ENCODE measurements at places on chromosomes 3 and 15.

GRCh38 chr3:59444294-59444671 is 394.5 kb upstream of the CFAP20DC start:
- peak; percentile 45 for DNase-seq

- no peak for DNase-seq
These were observed 22.1 kb upstream of the SYNM start for GRCh38 chr15:99082798-99083197.

- DNase-seq, result peak; percentile 86
These were observed 21.7 kb downstream of the SH3BP5 start for GRCh38 chr3:15310491-15311370.

GRCh38 chr3:113136071-113136470 is 75.3 kb upstream of the BOC start:
- no peak for DNase-seq

- DNase-seq, result no peak
These were observed 2.2 kb downstream of the SOX2 start for GRCh38 chr3:181713676-181714612.

- DNase-seq, result no peak
These were observed 43.0 kb downstream of the SPSB4 start for GRCh38 chr3:141093971-141094684.

GRCh38 chr15:66030650-66031049 is 161.4 kb downstream of the RAB11A start:
- no peak for DNase-seq

DNA sequence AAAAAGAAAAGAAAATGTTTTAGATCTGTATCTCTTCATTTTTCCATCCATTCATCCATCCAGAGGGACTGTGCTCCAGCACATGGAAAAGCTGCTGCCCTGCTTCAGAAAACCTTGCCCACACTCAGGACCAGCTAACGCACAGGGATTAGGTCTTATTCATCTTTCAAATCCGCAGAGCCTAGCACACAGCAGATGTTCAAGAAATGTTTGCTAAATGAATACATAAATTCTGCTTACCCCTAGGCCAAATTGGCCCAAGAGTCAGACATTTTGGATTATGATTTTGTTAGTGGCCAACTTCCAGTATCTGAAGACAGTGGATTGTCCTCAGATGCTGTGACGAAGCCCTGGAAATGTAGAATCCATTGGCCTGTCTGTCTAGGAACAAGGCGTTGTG is 71.4 kb downstream of the GHSR start:
- no peak for DNase-seq

DNA sequence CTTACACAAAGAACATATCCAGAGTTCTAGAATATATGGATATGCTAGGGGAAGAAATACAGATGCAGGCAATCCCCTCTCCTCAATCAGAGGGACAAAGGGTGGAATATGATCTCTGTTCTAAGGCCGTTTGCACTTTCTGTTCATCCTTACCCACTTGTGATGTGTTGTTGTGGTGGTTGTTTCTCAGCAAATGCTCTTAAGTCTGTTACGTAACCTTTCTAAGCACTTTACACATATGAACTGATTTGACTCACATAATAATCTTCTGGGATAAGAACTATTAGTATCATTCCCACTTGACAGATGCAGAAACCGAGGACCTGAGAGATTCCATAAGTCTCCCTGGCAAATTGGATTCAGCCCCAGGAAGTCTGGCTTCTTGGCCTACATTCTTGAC is 40.5 kb downstream of the NGRN start:
- DNase-seq, result no peak

DNA sequence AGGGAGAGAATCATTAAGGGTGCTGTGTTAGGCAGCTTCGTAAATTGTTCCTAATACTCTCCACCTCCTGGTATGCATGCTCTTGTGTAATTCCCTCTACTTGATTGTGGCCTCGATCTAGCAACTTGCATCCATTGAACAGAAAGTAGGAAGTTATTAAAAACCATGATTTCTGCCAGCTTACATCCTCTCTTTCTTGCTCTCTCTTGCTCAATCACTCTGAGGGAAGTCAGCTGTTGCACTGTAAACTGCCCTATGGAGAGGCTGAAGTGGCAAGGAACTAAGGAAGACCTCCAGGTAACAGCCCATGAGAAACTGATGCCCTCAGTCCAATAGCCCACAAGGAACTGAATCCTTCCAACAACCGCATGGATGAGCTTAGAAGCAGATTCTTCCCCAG is 92.6 kb downstream of the ERC2 start:
- DNase-seq, result no peak

- DNase-seq, result no peak
These were observed 48.6 kb downstream of the SLC12A8 start for GRCh38 chr3:125163739-125164601.

DNA sequence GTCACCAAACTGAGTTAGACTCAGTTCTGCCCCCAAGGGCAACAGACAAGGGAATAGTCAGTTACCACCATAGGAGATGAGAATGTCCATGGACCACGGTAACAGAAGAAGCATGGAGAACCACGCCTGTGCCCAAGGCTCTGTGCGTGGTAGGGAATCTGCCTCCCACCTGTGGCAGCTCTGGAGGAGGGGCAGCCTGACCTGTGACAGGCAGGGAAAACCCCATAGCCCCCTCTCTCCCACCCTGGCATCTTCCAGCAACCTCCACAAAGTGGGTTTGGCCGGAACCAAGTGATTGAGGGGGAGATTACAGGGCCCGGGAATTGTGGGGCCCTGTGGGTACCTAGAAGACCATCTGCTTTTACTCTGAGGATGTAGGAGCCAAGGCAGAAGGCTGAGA is 14.3 kb upstream of the LTF start:
- no peak for DNase-seq

- no peak for DNase-seq
These were observed 28.6 kb upstream of the OR5K4 start for GRCh38 chr3:98325055-98325454.

- DNase-seq, result no peak
These were observed 268.6 kb upstream of the NR2E3 start for GRCh38 chr15:71541746-71542145.

GRCh38 chr3:113053169-113053568 is 62.4 kb downstream of the GTPBP8 start:
- no peak for DNase-seq

DNA sequence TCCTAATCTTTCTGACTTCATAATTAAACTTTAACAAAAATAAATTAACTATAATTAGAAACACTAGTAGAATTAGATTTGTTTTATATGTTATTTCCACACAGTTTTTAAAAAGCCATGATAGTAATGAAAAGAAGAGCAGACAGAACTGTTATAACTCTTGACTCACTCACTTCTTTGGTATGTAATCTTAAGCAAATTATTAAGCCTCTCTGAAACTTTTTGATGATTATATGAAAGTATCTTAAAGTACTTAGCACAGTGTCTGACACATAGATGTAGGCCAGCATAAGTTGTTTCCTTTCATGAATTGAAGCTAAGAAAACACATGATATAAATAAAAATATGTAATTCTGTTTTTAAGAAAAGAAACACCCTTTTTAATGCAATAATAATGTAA is 123.6 kb upstream of the MLF1 start:
- no peak for DNase-seq

DNA sequence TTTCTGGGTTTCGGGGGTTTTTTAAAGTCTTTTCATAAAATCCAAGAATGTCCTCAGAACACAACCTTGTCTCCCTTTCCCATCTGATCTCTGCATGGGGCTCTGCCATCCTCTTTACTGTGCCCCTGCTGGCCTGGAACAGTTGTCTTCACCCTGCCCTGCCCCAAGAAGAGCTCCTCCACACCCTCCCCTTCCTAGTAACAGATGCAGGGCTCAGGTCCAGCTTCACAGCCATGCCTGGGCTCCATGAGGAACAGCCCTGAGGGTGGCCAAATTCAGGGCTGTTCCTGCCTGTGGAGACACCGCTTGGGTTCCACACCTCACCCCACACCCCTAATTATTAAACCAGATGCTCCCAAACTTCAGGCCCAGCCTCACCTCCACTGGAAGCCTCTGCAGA is 12.9 kb upstream of the ULK3 start:
- DNase-seq, result no peak

DNA sequence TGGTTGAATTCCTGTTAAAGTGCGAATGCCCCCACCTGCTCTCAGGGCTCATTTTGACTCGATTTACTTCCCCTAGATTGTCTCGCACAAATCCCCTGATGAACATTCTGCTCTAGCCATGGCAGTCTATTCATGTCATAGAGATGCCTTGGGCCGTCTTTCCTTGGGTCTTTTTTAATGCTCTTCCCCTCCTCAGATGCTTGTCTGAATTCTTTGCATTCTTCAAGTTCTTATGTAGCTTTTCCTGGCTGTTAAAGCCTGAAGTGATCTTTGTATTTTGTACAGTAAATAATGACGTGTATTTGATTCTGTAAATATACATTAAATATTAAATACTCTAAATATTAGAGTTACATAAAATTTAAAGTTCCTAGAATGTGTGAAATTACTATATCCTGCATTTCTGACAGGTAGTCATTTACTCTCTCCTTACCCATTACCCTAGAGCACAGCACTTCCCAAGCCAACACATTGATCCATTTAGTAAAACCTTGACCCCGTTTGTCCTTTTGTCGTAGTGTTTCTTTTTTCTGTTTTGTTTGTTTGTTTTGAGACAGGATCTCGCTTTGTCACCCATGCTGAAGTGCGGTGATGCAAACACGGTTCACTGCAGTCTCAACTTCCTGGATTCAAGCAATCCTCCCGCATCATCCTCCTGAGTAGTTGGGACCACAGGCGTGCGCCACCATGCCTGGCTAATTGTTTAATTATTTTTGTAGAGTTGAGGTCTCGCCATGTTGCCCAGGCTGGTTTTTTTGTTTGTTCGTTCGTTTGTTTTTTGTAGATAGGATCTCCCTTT is 47.9 kb downstream of the YEATS2 start:
- DNase-seq, result no peak

DNA sequence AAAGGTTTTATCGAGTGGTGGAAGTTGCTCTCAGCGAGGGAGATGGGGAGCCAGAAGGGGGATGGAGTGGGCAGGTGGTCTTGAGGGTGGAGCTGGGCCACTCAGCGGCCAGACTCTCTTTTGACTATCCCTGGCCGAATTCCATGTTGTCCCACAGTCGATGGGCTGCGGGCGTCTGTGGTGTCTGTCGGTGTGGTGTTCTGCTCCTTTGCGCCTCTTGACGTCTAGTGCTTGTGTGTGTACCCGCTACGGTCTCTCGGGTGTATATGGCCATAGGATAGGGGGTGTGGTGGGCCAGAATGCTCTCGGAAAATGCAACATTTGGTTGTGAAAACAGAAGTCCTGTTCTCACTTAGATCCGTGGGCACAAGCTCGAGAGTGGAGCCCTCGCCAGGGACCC is 297.0 kb downstream of the CGGBP1 start:
- DNase-seq, result no peak

DNA sequence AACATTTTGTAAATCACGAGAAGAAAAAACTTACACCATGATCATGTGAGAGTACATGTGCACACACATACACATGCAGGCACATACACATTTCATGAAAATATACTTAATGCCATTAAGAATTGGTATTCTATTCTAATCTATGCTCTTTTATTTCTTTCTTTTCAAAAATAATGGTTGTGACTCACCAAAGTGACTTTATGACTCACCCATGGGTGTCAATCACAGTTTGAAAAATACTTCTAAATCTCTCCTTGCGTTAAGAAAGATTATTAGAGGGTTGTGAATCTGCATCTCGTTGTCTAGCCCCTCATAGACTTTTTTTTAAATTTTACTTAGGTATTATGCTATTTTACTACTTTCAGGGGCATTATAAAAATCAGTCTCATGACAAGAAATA is 254.2 kb downstream of the TUSC7 start:
- DNase-seq, result no peak

DNA sequence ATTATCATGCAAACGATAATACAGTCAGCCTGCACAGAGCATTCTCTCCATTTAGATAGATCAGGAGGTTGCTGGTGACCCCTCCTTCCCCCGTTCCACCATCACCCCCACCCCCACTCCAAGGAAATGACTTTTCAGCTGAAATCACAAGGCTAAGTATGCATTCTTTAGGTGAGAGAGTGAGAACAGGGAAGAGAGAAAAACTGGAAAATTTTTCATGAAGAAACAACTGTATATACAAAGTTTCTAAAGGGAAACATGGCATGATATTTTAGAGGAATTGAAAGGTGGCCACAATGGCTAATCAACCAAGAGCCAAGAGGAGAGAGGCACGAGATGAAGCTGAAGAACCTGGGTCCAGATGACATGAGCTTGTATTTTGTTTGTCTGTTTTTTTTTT is 22.2 kb downstream of the BCL2A1 start:
- DNase-seq, result no peak

- DNase-seq, result no peak
These were observed 408.5 kb downstream of the MFSD1 start for GRCh38 chr3:159210336-159210735.

GRCh38 chr3:10599017-10599416 is 93.6 kb upstream of the ATP2B2 start:
- no peak for DNase-seq

GRCh38 chr15:40941068-40941527 is 12.0 kb downstream of the DLL4 start:
- DNase-seq, result no peak

DNA sequence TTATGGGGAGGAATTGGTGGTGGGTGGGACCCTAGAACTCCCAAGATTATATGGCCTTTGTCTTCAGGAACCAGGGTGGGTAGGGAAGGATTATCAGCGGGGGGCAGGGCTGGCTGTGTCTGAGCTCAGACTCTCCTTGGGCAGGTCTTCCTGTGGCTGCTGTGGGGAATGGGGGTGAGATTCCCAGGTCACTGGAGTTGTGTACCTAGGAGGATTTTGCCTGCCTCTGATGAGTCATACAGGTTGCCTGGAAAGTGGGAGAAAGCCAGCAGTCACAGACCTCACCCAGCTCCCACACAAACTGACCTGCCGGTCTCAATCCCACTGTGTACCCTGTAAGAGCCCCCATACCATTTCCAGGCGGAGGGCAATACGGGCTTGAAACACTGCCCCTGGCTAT is 209.9 kb upstream of the CNTN3 start:
- no peak for DNase-seq

DNA sequence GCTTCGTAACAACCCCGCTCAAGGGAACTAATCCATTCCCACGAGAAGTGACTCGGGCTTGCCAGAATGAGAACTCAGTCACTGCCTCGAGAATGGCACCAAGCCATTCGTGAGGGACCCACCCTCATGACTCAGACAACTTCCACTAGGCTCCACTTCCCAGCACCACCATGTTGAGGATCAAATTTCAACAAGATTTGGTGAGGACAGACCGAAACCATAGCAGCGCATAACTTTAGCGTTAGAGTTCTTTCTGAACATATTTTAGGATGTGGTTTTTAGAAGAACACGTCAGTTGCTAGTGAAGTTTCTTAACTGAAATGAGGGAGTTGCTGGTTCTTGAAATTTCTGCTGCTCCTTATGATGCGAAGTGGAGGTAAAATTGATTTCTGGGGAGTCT is 13.5 kb downstream of the PTPRG start:
- no peak for DNase-seq

DNA sequence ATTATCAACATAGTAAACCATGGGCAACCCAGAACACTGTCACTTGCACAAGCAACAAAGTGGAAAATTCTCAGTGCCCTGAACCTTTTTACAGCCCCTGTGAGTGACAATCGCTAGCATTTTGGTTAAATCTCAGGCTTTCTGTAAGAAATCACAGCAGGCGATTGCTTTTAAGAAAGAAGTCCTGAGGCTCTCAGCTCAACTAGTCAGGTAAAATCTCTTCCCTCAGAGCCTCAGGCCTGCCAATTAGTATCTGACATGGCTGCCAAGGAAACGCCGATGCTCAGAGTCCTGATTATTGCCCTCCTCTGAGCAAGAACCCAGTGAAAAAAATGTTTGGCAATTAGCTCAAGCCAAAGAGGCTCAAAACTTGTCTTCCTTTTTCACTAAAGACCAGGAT is 530.8 kb downstream of the DIPK2A start:
- DNase-seq, result no peak
